ENCODE measurements at places on chromosomes 16 and 17. TPM values are rescaled to one million over a fixed set of nuclear protein-coding genes. Genes with fewer than 3 reads are reported as not detected.

- no peak for DNase-seq
These were observed 1.6 kb downstream of the OSGIN1 start for GRCh38 chr16:83954577-83955016.

Gene NLE1
- total RNA-seq: 20.0 TPM

Gene PRAC2
- not detected for total RNA-seq

DNA sequence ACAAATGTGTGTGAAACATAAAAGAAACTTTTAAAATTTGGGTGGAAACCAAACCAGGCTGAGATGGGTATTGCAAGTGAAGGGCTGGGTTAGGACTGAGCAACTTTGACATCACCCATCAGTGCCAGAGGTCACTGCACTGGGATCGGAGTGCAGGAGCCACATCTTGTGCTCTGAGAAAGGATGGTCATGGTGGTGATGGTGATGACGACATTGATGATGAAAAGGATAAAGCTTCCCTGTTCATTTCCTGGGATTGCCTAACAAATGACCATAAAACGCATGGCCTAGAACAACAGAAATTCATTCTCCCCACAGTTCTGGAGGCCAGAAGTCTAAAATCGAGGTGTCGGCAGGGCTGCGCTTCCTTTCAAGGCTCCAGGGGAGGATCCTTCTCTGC lies 324.0 kb downstream of the MAF start:
- DNase-seq: no peak

Gene KRTAP1-5
- total RNA-seq: not detected

GRCh38 chr17:12900474-12900873 lies 111.2 kb downstream of the ARHGAP44 start:
- DNase-seq: no peak

DNA sequence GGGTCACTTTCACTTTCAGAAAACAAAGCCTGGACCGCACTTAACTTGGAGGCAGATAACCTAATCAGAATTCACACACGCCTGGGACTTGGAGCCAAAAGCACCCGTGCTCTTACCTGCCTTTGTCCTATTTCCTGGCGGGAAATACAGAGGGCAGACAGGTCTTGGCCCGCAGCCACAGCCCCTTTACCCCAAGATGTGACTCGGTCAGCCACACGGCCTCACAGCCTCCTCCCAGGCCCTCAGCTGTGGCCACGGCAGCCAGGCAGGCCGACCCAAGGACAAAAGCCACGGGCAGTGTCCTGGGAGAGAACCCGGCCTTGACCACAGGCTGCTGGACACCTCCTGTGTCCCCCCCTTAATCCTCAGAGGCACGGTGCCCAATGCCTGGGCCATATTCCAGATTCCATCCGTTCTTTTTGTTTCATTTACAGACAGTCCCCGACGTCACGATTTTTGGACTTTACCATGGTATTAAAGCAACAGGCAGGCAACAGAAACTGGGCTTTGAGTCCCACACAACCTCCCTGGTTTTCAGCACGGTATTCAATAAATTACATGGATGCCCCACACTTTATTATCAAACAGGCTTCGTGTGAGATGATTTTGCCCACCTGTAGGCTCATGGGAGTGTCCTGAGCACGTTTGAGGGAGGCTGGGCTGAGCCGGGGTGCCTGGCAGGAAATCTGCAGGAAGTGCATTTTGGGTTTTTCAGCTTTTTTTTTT lies 30.1 kb upstream of the GAA start:
- DNase-seq: peak; percentile 79

GRCh38 chr17:49436174-49436573 lies 21.5 kb upstream of the PHB1 start:
- no peak for DNase-seq

DNA sequence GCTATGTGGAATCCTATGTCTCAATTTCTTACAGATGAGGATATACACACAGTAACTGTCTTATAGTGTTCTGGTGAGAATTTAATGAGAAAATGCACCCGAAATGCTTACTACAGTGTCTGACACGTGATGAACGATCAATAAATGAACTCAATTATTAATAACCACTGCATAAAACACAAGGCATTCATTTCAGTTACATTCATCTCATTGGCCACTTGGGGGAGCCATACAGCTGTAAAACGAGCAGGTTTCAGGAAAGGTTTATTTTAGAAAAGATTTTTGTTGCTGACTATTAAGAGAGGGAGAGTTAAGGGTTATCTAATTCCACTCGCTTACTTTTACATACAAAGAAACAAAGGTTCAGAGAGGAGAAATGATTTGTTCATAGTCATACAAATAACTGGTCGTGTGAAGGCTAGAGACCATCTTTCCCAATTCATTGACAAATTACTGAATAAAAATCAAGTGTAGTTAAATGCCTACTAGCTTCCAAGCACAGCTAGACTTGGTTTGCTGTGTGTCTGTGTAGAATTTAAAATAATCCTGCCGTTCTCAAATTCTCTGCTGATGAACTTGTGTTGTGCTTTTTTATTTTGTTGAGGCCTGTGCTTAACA lies 160.1 kb downstream of the MAP2K4 start:
- peak; percentile 48 for DNase-seq

GRCh38 chr16:17515421-17516210 lies 44.9 kb upstream of the XYLT1 start:
- DNase-seq: no peak

- no peak for DNase-seq
These were observed 33.7 kb downstream of the IST1 start for GRCh38 chr16:71929048-71929447.

DNA sequence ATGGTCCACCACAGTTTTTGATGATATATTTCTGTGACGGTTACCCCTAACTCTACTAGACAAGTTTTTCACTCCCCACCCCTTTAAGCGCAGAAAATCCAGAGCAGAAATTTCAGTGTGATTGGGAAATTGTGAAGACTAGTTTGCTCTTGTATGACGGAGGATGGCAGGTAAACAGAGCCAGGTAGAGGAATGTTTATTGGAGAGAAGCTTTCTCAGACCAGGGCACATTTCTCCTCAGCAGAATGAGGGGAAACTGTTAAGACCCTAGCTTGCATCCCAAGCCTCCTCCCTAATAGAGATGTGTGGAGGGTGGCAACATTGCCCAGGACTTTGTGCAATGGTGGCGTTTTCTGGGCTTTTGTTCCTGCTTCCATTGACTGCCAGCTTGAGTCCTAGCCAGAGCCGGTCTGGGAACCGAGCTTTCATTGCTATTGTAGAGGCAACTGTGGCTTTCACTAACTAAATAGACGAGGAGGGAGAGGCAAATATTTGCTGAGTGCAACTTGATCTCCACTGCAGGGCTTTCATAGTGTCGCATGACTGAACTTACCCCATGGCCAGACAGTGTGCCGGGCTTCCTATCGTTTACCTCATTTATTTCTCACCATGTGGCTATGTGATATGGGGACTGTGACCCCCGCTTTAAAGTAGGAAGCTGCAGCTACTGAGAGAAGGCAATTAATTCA lies 159.6 kb upstream of the MPHOSPH6 start:
- no peak for DNase-seq

DNA sequence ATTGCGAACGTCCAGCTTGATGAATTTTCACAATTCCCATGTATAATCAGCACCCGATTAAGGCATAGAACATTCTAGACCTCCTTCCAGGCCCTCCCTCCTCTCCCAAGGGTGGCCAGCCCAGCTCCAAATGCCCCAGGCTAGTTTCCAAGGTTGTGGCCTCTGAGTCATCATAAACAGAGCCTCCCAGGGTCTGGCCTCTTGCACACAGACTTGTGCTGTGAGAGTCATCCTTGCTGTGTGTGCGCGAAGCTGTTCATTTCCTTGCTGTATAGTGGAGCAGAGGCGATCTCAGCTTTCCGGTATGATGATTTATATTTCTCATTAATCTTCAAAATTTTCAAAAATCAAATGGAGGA lies 20.5 kb upstream of the JPH3 start:
- peak; percentile 82 for DNase-seq

DNA sequence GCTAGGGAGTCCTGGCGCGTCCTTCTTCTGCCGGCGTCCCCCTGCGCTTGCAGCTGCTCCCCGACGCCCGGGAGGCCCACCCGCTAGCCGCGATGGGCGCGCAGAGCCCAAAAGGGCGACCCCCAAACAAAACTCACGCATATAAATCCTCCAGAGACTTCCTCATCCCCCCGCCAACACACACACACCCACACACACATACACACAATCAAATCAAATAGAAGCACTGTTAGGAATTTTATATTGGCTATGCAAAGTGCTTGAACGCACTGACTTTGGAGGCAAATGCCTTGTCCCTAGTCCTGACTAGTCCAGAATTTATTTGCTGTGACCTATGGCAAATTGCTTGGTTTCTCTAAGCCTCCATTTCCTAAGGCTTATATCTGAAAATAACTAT lies 23.8 kb upstream of the CRYM start:
- no peak for DNase-seq

- DNase-seq: no peak
These were observed 19.1 kb downstream of the NPTX1 start for GRCh38 chr17:80457236-80457856.

DNA sequence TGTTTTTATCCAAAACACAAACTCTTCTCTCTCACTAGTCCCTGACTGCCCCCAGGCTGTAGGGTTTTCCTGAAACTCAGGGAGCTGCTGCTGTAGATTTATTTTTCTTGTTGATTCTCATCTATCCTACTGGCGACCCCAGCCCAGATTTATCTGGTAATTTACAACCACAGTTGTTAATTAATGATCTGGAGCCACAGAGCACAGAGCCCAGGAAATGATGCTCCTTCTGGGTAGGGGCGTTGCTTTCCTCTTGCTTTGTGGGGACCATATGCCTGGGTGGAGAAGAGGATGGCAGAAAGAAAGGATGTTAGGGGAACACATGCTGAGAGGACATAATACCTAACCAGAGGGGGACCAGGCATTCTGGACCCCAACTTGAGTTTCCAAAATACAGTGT lies 7.4 kb upstream of the ETV4 start:
- no peak for DNase-seq

DNA sequence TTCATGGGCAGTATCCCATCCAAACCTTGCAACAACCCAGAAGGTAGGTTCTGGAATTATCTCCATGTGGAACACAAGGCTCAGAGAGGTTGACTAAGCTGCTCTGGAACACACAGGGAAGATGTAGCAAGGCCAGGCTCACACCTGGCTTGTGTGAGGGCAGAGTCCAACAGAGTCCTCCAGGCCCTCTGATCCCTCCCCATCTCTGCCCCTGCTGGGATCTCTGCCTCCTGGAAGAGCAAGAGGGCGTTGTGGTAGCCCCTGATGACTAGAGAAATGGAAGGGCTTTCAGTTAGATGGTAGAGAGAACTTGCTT lies 7.0 kb upstream of the PPP1R1B start:
- DNase-seq: no peak

Gene TP53TG3F
- total RNA-seq: not detected

GRCh38 chr17:63364387-63364786 lies 81.7 kb downstream of the CYB561 start:
- no peak for DNase-seq

Gene NOXO1
- 0.65 TPM for total RNA-seq

Gene KRT25
- not detected for total RNA-seq

DNA sequence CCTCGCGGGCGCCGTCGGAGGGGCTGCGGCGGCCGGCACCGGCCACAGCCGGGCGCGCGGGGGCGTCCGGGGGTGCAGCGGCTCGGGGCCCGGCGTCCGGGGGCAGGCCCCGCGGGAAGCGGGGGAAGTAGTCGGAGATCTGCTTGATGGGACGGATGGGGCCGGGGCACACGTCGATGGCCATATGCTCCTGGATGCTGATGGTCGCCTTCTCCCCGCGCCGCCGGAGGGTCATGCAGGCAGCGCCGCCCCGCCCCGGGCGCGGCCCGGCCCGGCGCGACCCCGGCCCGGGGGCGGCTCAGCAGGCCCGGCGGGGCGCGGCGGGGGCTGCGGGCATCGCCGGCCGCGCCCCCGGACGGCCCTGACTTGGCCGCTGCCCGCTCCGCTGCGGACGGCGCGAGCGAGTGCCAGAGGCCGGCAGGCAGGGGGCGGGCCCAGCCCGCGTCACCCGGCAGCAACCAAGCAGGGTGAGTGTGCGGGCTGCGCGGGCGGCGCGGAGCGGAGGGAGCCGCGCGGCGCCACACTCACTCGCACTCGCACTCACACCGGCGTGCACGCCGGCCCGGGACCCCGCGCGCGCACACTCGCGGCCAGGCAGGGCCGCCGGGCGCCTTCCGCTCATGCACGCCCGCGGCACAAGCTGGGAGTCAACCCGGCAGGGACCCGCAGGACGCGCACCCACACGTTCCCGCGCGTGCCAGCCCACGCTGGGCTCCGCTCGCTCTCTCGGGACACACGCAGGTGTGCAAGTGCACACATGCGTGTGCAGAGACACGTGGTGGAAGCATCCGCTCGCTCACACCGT lies at the start of gene DOC2B:
Gene DOC2B, minus strand, starts transcription at position 406 of the 805 bp plus-strand sequence. Its CDS starts 171 bp downstream, at position 235.
- no peak for DNase-seq

DNA sequence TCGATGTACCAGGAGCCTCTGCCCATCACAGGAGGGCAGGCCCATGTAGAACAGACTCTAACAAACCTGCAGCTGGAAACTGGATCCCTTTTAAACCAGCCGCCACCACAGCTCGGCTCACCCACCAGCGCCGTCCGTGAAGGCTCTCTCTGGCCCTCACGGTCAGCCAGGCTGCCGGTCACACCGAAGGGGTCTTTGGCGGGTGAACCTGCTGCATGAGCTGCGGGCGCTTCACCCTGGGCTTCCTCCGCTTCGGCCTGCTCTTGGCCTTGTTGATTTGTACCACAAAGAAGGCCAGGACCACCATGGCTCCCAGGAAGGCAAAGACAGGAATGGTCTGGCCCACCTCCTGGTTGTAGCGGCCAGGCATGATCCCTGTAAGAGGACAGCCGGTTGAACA lies 11.7 kb upstream of the SLC38A8 start:
- DNase-seq: no peak

Gene SRL
- 10.1 TPM for total RNA-seq

Gene P2RX1
- 44.3 TPM for total RNA-seq

GRCh38 chr17:30401097-30401496 lies 22.4 kb downstream of the CPD start:
- DNase-seq: no peak

DNA sequence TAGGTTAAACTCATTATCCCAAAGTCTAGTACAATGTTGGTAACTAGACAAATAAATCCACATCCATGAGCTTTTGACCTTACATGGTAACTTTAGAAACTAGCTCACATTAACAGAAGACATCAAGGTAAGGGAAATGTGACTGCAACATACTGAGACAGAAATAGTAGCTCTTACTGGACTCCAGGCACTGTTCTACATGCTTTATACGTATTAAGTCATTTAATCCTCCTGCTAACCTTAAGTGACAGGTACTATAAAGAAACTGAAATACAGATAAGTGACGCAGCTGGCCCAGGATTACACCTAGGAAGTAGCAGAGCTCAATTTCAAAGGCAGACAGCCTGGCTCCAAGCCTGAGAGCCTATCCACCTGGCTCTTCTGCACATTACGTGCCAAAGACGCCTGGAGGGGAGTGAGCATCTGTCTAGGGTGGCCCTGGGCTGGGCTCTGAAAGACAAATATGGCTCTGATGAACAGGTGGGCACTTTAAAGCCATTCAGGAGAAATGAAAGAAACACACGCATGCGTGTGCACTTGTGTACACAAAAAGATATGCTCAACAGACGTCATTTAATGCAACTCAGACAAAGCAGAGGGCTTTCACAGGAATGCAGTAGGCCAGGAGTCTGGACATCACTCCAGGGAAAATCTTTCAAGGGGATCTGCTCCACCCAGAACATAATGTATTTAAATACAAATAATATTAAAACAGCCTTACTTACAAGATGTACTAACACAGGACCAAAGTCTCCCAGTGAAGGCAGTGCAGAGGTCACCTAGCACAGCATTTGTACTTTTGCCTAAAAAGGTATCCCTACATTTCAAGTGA lies 4.4 kb downstream of the ZC3H7A start:
- DNase-seq: no peak

Gene IRX3
- total RNA-seq: 10.9 TPM

Gene HOXB3
- total RNA-seq: 179 TPM

Data from ureter (tissue), 1 donor.